ENCODE measurements at places on chromosomes 6 and 20. TPM values are rescaled to one million over a fixed set of nuclear protein-coding genes. Genes with fewer than 3 reads are reported as not detected.

- no peak for DNase-seq
Measured at GRCh38 chr6:68054756-68055155, 580.3 kb upstream of the ADGRB3 start.

- peak; percentile 36 for DNase-seq
Measured at GRCh38 chr6:15441215-15441868, 195.5 kb downstream of the JARID2 start.

DNA sequence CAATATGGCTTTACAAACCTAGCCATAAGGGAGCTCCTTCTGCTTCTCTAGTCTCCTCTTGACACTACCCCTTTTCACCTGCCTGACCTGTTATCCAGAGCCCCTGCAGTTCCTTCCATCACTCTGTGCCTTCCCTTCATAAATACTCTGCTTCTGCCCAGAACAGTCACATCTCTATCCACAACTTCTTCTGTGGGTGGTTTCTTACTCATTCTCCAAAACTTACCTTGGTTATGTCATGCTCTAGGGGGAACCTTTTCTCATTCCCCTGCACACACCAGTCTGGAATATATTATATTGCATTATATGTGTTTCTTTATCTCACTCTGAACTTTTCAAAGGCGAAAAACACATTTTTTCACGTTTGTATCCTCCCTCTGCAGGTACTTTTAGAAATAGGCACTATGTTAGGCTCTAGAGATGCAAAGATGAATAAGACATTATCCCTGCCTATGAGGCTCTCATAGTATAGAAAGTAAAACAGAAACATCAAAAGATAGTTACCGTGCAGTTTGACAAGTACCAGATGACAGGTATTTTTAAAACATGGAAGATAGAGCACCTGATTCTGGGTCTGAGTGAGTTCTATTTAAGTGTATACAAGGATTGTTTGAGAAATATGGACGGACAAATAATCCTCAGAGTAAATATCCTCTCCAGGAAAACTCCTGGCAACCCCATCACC is 51.5 kb downstream of the AIG1 start:
- DNase-seq, result no peak

DNA sequence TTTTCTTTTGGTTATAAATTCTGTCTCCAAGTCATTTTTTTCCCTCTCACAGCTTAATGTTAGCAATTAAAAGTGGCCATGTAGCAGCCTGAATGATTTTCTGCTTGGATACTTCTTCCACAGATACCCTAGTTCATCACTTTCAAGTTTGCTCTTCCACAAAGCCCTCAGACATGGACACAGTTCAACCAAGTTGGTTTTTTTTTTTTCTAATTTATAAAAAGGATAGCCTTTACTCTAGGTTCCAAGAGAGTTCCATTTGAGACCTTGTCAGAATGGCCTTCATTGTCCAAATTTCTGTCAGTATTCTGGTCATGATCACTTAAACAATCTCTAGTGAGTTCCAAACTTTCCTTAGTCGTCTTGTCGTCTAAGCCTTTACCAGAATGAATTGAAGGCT is 40.0 kb downstream of the RSPH3 start:
- no peak for DNase-seq

Gene RPL10A
- 563 TPM for total RNA-seq

GRCh38 chr6:99471638-99472037 is 43.6 kb downstream of the USP45 start:
- DNase-seq, result peak; percentile 57

GRCh38 chr6:79404677-79405076 is 132.6 kb downstream of the LCA5 start:
- DNase-seq, result peak; percentile 13

DNA sequence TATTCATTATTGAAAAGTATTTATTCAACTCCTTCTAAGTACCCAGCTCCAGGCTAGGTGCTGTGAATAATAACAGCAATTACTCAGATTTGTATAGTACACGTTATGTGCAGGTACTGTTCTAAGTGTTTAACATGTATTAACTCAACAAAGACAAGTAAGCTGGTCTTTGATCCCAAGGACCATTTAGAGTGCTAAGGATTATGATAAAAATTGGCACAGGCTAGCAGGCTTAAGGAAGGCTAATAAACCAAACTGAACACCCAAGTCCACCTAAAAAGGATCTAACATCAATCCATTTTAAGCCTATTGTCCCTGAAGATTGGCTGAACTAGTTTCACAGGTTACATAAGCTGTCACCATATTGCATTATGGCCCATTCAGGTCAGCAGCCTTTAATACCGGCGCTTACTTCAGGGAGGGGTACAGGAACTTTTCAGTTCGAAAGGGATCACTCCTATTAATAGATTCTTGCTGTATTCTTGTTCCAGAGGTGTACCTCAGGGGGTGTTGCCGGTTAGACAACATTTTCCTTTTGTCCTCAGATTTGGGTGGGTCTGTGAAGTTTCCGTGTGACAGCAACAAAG is 99.0 kb upstream of the GMDS start:
- DNase-seq, result no peak

- no peak for DNase-seq
Measured at GRCh38 chr6:41199552-41200246, 1.2 kb downstream of the TREML2 start.

Gene C6orf15
- total RNA-seq, result not detected

Measured in body of pancreas (tissue), 4 donors.